ENCODE measurements at places on chromosomes 16 and 17.

- no peaks in the 10 kb centered on the region for H3K4me1 ChIP-seq
- H3K27ac ChIP-seq, result no peak overlapping the region
- no peak for DNase-seq
- H3K27me3 ChIP-seq, result no peaks in the 10 kb centered on the region
Observed at GRCh38 chr16:74936902-74937560, 47.9 kb downstream of the WDR59 start.

GRCh38 chr17:38320482-38320881 lies 23.3 kb downstream of the GPR179 start:
- H3K27me3 ChIP-seq, result no peaks in the 10 kb centered on the region
- peaks cover 12% of the 10 kb centered on the region for H3K4me1 ChIP-seq
- no peak overlapping the region for H3K4me3 ChIP-seq
- DNase-seq, result peak; percentile 11
- H3K36me3 ChIP-seq, result peaks cover 69% of the 10 kb centered on the region
- H3K27ac ChIP-seq, result no peak overlapping the region

DNA sequence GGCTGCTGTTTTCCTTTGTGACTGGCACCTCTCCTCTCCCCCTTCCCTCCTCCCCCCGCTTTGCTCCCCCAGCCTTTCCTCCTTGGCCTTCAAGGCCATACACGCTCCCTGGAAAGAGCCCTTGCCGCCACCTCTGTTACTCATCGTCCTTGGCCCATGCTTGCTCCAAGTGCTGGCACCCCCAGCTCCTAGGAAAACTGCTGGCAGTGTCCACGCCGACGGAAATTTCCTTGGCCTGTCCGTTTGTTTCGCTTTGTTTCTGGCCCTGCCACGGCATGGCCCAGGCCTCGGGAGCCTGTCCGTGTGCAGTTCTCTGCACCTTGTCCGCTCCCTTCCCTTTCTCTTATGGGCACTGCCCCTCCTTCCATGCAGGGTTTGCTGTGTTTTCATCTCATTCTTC lies 18.0 kb downstream of the CA5A start:
- DNase-seq, result no peak
- no peak overlapping the region for H3K27ac ChIP-seq
- no peak overlapping the region for H3K4me3 ChIP-seq
- H3K4me1 ChIP-seq, result no peaks in the 10 kb centered on the region
- peaks cover 23% of the 10 kb centered on the region for H3K27me3 ChIP-seq
- no peaks in the 10 kb centered on the region for H3K36me3 ChIP-seq

DNA sequence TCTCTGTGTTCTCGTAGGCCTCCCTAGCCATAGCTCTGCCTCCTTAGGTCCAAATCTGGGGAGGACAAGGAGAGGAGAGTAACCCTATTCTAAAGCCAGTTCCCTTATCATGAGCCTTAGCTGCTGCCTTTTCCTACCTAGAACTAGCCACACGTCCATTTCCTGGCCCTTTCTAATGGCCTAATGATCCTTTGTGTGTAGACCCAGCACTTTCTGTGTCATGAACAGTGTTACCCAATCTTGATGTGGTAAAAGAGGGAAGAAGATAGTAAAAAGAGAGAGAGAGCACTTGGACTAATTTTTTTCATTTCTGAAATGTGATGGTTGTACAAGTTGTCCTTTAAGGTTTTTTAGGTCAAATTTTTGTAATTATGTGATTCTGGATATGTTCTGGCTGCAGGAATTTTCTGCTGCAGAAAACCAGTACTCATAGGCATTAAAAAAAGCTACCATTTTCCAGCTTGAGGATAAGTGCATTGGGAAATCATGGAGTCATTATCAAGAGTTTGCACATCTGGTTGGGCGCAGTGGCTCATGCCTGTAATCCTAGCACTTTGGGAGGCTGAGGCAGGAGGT lies 18.2 kb downstream of the CASC3 start:
- peaks cover 33% of the 10 kb centered on the region for H3K4me1 ChIP-seq
- no peak overlapping the region for H3K4me3 ChIP-seq
- H3K27me3 ChIP-seq, result no peaks in the 10 kb centered on the region
- peak overlapping the region; percentile 43 for H3K27ac ChIP-seq
- no peak for DNase-seq

DNA sequence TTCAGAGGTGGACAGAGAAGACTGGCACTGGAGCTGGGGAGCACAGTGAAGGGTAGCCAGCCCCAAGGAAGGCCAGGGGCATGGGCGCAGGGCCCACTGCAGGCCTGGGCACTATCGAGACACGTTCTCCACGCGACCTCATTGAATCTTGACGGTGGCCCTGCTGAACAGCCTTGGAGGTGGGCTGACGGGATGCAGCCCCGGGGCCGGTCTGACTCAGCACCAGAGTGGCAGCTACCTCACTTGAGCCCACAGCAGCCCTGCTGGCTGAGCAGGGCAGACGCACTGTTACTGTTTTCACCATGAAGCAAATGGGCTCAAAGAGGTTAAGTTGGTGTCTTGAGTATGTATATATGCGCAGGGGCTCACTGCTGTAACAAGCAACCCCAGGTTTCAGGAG lies 78.8 kb upstream of the FOXF1 start:
- H3K27ac ChIP-seq, result peak overlapping the region; percentile 81
- no peak for DNase-seq
- H3K4me1 ChIP-seq, result peaks cover 29% of the 10 kb centered on the region
- no peaks in the 10 kb centered on the region for H3K27me3 ChIP-seq
- H3K4me3 ChIP-seq, result no peak overlapping the region
- H3K36me3 ChIP-seq, result no peaks in the 10 kb centered on the region

GRCh38 chr17:63694229-63694949 lies 5.5 kb downstream of the LIMD2 start:
- no peaks in the 10 kb centered on the region for H3K27me3 ChIP-seq
- no peak overlapping the region for H3K4me3 ChIP-seq
- H3K4me1 ChIP-seq, result peaks cover 41% of the 10 kb centered on the region

GRCh38 chr17:52673791-52674190 lies 515.3 kb upstream of the CA10 start:
- H3K36me3 ChIP-seq, result no peaks in the 10 kb centered on the region
- H3K4me3 ChIP-seq, result no peak overlapping the region
- no peak for DNase-seq
- no peak overlapping the region for H3K27ac ChIP-seq
- H3K27me3 ChIP-seq, result no peaks in the 10 kb centered on the region
- no peaks in the 10 kb centered on the region for H3K4me1 ChIP-seq

DNA sequence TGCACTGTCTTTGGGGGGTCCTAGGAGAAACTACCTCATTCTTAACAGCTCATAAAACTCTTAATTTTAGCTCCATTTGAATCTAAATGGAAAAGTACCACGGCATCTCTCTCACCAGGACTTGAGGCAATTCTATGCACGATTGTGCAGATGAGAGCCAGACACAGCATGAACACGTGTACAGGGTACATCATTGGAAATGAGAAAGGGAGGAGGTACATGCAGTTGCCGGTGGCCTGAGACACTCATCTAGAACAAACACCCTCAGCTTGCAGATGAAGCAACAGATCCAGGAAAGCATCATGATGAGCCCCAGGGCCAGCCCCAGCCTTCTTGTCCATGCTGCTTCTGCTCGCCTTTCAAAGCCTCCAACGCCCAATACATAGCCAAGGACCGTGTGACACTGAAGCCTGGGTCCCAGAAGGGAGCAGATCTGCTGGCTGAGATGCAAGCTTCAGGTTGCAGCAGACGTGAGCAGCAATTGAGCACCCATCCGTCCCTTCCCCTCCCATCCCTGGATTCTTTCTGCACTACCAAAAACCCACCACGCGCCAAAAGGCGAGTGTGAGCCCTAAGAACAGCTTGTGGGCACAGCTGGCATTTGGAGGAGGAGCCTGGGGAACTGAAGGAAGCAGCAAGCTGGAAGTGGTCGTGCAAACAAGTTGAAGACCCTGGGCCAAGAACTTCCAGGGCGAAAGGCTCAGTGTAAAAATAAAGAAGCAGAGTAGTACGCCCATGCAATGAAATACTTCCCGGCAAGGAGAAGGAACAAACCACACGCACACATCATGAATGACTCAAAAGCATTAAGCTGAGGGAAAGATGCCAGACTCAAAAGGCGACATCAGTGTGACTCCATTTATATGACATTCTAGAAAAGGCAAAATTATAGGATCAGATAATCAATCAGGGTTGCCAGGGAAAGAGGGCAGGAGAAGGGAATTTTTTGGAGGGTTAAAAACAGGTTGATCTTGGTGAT lies 7.3 kb upstream of the RCVRN start:
- H3K27me3 ChIP-seq, result no peaks in the 10 kb centered on the region
- no peak overlapping the region for H3K4me3 ChIP-seq
- peaks cover 19% of the 10 kb centered on the region for H3K36me3 ChIP-seq
- no peaks in the 10 kb centered on the region for H3K4me1 ChIP-seq

DNA sequence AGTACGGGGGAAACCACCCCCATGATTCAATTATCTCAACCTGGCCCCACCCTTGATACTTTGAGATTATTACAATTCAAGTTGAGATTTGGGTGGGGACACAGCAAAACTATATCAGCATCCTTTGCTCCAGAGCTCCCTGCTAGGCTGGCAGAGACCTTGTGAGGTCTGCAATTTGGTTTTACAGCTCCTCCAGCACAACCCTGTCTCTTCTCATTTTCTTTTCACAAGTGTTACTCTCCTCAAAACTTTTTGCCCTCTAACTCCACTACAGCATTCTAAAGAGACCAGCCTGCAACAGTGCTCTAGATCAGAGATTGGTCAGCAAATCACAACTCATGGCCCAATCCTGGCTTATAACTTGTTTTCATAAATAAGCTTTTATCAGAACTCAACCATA lies 114.0 kb downstream of the USP31 start:
- H3K27ac ChIP-seq, result no peak overlapping the region
- no peaks in the 10 kb centered on the region for H3K36me3 ChIP-seq
- H3K27me3 ChIP-seq, result peaks cover 15% of the 10 kb centered on the region

- H3K27me3 ChIP-seq, result no peaks in the 10 kb centered on the region
- no peak for DNase-seq
- no peak overlapping the region for H3K27ac ChIP-seq
- peaks cover 22% of the 10 kb centered on the region for H3K36me3 ChIP-seq
- H3K4me3 ChIP-seq, result no peak overlapping the region
Observed at GRCh38 chr16:69871708-69872107, 79.4 kb upstream of the CLEC18A start.

GRCh38 chr17:60508384-60508980 lies 17.6 kb downstream of the APPBP2 start:
- no peak for DNase-seq
- peaks cover 49% of the 10 kb centered on the region for H3K4me1 ChIP-seq
- no peaks in the 10 kb centered on the region for H3K27me3 ChIP-seq
- no peak overlapping the region for H3K4me3 ChIP-seq
- H3K36me3 ChIP-seq, result no peaks in the 10 kb centered on the region

GRCh38 chr16:20122011-20122410 lies 48.3 kb upstream of the GPR139 start:
- H3K4me3 ChIP-seq, result no peak overlapping the region
- H3K4me1 ChIP-seq, result no peaks in the 10 kb centered on the region
- DNase-seq, result no peak
- no peak overlapping the region for H3K27ac ChIP-seq
- H3K27me3 ChIP-seq, result no peaks in the 10 kb centered on the region
- no peaks in the 10 kb centered on the region for H3K36me3 ChIP-seq

- H3K27ac ChIP-seq, result peak overlapping the region; percentile 72
Observed at GRCh38 chr17:67440277-67441051, 63.4 kb downstream of the PITPNC1 start.

- peaks cover 69% of the 10 kb centered on the region for H3K27me3 ChIP-seq
- no peak overlapping the region for H3K4me3 ChIP-seq
- H3K36me3 ChIP-seq, result no peaks in the 10 kb centered on the region
- no peak overlapping the region for H3K27ac ChIP-seq
- peaks cover 5% of the 10 kb centered on the region for H3K4me1 ChIP-seq
Observed at GRCh38 chr16:83992624-83993023, 24.6 kb downstream of the NECAB2 start.

DNA sequence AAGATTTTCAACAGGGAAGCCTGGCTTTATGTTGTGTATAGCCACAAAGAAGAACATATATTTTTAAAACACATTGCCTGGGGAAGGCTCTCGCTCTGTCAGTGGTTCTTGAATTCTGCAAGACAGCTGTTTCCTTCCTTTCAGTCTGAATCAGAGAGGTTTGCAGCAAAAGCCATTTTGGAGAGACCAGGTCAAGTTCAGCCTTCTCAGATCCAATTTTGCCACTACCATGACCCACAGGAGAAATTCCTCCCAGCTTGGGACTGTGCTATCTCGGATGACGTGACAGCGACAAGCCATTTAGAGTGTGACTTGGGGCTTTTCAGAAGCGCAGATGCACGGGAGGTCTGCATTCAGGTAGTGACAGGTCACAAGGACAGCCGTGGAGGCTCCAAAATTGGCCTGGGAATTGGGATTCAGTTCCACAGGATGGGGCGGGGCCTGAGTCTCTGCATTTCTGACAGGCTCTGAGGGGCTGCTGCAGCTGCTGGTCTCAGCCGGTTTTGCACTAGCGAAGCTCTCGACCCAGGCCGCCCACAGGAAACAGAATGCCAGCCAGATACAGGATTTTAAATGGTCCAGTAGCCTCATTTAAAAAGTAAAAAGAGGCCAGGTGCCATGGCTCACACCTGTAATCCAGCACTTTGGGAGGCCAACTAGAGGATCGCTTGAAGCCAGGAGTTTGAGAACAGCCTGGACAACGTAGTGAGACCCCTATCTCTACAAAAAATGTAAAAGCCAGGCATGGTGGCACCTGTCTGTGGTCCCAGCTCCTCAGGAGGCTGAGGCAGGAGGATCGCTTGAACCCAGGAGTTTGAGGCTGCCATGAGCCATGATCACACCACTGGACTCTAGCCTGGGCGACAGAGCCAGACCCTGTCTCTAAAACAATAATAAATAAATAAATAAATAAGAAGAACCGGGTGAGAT lies 196.6 kb upstream of the CIBAR2 start:
- no peaks in the 10 kb centered on the region for H3K36me3 ChIP-seq
- peaks cover 52% of the 10 kb centered on the region for H3K4me1 ChIP-seq
- no peaks in the 10 kb centered on the region for H3K27me3 ChIP-seq
- H3K27ac ChIP-seq, result no peak overlapping the region
- no peak overlapping the region for H3K4me3 ChIP-seq

Measured in stomach (tissue), 19 donors.